ENCODE measurements at places on chromosomes 5 and 9.

- DNase-seq: peak; percentile 60
These were observed 115.2 kb upstream of the CXCL14 start for GRCh38 chr5:135694012-135694411.

DNA sequence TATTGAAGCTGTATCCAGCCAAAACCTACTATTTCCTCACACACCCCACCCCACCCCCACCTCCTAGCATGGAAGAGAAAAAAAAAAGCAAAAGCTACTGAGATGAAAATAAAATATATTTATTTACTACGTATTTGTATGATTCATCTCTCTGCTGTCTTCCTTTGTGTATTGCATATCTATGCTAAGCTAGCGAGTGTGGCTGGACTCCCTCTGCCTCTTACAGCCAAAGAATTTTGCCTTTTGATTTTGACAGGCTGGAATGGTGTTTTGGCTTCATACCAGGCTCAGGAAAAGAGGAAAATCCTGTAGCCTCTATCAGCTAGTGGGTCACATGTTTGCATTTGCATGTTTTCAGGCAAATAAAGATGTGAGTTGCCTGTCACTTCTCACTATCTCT, 2.2 kb downstream of the ABLIM3 start:
- no peak for DNase-seq

- DNase-seq: peak; percentile 73
These were observed 209.3 kb downstream of the ROR2 start for GRCh38 chr9:91740701-91741100.

GRCh38 chr9:96596601-96597111, 23.0 kb downstream of the CDC14B start:
- DNase-seq: no peak
